CD8-positive, alpha-beta memory T cell (primary cell): ENCODE measurements at places on chromosomes 5 and 9. TPM values are rescaled to one million over a fixed set of nuclear protein-coding genes. Genes with fewer than 3 reads are reported as not detected.

GALNT12 gene
- 5.2 TPM for polyA plus RNA-seq

CLIC3 gene
- polyA plus RNA-seq, result 52.1 TPM

ADAMTS19 gene
- not detected for polyA plus RNA-seq

SPOUT1 gene
- 77.3 TPM for polyA plus RNA-seq

TLE1 gene
- 25.1 TPM for polyA plus RNA-seq
